ENCODE measurements at places on chromosomes 1 and 21. TPM values are rescaled to one million over a fixed set of nuclear protein-coding genes. Genes with fewer than 3 reads are reported as not detected.

DNA sequence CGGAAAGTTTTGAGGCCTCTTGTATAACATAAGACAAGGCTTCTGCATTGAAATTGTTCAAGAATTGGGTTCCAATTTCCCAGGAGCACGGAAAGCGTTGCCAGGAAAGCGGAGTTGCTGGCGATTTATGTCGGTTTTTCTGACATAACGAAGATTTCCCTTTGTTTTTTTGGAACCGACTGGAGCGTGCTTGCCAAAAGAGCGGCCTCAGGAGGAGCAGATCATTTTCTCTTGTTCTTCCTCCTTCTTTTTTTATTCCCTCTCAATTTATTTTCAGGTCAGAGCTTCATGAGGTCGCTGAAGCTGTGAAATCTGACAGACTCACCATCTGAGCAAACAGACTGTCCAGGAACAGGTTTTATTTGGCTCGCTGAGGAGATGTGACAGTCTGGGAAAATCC is 275.5 kb downstream of the CAMTA1 start:
- no peak for DNase-seq

GRCh38 chr1:202158810-202159533 is 1.4 kb downstream of the PTPN7 start:
- DNase-seq, result no peak

DNA sequence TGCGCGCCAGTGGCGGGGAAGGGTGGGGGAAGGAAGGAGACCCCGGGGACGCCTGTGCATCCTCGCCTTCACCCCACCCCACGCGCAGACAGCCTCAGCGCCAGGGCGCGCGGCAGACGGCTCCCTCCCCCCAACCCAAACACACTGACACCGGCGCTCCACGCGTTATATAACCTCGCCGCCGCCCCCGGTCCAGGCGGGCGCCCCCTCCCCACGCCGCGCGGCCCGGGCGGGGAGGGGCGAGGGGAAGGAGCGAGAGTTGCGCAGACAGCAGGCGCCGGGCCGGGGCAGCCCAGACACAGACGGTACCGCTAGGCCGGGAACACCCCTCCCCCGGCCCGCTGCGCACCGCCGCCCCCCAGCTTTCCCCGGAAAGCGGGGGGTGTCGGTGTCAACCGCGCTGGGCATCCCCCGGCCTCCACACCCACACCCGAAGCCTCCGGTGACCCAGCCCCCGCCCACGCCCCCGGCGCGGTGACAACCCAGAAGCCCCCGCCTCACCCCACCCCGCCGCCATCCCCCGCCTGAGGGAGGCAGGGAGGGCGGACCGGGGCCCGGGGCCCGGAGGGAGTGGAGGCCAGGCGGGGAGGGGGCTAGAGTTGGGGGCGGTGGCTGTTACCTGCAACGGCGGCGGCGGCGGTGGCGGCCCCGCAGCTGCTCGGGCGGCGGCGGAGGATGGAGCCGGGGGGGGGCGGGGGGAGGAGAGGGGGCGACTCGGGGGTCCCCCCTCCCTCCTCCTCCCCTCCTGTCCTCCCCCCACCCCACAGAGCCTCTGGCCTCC is 432 bp downstream of the AKT3 start:
- no peak for DNase-seq

GRCh38 chr1:1081311-1082238 is 7.5 kb upstream of the RNF223 start:
- peak; percentile 49 for DNase-seq

- DNase-seq, result no peak
Measured at GRCh38 chr1:40309374-40310128, 7.5 kb downstream of the COL9A2 start.

- DNase-seq, result no peak
Measured at GRCh38 chr1:156502391-156502893, 1.9 kb upstream of the MEF2D start.

The OR14K1 gene
- total RNA-seq, result not detected

The SPEN gene
- total RNA-seq, result 56.6 TPM

DNA sequence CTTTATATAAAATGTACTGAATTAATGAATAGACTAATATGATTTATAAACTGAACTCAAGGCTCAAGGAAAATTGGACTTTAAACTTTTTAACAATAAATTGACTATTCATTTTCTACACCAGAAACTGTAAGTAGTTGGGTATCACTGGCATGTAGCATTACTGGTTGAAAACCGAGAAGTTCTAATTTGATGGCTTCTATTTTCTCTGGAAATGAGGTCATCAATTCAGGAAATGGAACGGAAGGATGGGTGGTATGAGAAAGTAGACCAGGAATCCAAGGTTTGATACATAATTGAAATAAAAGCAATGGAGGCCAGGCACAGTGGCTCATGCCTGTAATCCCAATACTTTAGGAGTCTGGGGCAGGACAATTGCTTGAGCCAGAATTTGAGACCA is 50.4 kb downstream of the RERE start:
- no peak for DNase-seq

- DNase-seq, result no peak
Measured at GRCh38 chr21:42583477-42584295, 69.7 kb upstream of the PDE9A start.

The CATSPERE gene
- 1.3 TPM for total RNA-seq

- no peak for DNase-seq
Measured at GRCh38 chr1:207345644-207346477, 24.4 kb downstream of the CD55 start.

DNA sequence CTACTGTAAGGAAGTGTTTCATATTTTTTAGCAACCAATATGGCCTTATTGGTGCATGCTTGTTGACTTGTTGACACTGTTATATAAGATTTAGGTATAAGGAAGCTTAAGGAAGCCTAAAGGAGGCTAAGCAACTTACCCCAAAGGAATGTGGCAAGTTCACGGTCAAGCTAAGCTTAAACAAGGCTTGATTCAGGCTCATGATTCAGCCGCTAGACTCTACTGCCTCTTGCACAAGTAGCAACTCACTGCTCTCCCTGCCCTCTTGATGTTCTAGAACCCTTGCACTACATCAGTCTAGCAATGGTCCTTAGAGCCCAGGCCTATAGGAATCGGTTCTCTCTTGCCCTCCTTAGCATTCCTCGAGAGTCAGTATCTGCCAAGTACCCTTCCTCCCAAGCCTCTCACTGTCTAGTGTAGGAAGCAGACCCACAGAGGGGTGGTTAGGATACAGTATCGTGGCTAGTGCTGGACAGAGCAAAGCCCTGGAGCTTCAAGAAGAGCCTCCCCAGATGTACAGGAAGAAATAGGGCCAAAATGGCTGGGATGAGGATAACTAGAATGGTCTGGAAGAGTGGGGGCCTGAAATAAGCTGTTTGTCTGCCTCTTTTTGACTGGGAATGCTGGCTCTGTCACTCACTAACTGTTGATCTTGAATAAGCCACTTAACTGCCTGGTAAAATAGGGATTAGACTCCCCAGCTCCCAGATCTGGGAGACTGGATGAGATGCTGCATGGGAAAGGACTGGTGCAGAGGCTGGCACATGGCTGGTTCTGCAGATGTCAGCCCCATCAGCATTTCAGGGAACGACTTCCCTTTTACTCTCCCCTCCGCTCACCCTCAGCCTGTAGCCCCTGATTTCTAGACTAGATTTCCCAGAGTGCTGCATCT is 122.2 kb downstream of the NAV1 start:
- DNase-seq, result no peak

DNA sequence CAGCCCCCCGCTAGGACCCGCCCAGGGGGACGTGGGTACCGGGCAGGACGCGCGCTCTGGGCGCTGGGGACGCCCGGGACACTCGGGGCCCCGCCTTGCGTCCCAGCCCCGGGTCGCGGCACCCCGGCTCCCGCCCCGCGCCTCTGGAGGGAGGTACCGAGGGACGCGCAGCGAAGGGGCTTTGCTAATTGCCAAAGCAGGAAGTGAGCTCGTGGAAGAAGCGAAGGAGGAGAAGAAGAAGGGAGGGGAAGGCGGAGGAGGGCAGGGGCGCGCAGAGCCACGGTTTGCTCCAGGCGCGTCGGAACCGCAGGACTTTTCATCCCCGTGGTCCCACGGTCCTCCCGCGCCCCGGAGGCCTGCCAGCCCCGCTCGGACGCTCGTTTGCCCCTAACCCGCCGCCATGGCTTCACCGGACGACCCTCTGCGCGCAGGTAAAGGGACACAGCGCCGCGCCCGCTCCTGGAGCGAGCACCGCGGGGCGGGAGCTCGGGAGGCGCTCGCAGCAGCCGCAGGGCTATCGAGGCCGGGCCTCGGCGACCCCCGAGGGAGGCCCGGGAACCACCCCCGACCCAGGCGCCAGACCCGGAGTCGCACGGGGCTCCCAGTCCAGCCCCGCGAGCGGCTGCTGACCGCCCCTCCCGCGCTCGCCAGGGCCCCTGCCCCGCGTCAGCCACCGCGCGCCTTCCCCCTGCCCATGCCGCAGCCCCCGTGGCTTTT is 1.3 kb downstream of the EDARADD start:
- DNase-seq, result peak; percentile 31

DNA sequence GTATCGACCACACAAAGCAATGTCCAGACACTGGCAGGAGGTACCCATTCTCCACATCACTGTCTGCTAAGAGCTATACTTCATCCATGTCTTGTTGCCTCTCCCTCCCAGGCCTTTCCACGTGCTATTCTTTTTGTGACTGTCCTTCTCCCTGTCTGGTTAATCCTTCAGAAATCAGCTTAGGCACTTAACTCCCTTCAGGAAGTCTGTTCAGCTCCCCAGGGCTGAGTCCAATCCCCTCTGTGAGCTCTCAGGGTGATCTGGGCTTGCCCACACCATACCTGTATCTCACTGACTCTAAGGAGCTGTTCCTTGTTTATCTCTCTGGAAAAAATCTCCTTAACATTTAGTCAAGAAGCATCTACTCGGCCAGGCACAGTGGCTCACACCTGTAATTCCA is 69.4 kb downstream of the NID1 start:
- no peak for DNase-seq

The OR2L5 gene
- total RNA-seq, result 0.66 TPM

DNA sequence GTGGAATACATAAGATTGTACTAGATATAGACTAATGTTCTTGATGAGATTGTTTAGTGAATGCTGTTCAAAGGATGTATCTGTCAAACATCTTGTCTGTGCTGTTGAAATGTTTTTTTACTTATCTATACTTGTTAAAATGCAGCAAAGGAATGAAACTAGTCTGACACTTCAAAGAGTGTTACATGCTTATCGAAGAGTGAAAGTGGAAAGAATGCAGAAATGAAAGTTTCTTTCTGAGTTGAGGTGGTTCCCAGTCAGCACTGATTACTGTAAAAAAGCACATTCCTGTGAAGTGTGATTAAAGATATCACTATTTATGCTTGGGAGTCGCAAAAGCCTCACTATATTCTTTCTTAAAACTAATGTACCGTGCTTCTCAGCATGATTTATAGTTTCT is 1225.2 kb downstream of the NCAM2 start:
- no peak for DNase-seq

DNA sequence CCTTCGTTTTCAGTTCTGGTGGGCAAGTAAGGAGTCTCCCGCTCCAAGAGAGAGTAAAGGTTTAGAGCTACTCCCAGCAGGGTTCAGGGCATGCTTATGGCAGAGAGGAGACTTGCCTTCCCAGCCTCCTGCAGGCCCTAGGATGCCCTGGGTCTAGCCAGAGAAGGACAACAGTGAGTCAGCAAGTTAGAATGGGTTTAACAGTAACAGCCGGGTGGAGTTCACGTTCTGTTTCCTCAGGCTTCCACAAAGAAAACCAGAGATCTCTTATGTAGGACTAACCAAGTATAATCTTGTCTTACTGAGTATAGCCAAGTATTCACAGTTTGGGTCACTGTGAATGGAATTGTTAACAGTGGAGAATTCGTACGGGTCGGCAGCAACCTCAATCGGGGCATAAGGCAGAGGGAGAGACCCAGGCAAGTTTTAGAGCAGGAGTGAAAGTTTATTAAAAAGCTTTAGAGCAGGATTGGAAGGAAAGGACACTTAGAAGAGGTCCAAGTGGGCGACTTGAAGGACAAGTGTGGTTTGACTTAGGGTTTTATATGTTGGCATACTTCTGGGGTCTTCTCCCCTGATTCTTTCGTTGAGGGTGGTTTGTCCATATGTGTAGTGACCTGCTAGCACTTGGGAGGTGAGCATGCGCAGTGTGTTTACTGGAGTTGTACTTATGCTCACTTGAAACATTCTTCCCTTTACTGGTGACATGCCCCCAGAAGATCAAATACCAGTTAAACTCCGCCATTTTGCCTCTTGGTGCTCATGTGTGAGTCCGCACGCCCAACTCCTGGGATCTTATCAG is 4.5 kb downstream of the OVAAL start:
- DNase-seq, result no peak

DNA sequence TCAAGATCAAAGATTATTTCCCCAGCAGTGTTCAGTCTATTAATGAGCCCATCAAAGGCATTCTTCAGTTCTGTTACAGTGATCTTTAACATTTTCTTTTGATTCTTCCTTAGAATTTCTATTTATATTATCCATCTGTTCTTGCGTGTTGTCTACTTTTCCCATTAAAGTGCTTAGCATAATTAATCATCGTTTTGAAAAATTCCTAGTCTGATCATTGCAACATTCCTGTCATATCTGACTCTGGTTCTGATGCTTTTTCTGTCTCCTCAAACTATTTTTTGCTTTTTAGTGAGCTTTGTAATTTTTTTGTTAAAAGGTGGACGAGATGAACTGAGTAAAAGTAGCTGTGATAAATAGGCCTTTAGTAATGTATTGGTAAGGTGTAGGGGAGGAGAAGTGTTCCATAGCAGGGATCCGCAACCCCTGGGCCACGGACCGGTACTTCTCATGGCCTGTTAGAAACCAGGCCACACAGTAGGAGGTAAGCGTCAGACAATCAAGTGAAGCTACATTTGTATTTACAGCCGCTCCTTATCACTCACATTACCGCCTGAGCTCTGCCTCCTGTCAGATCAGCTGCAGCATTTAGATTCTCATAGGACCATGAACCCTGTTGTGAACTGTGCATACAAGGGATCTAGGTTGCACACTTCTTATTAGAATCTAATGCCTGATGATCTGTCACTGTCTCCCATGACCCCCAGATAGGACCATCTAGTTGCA is 163.3 kb downstream of the PIK3R3 start:
- DNase-seq, result no peak

DNA sequence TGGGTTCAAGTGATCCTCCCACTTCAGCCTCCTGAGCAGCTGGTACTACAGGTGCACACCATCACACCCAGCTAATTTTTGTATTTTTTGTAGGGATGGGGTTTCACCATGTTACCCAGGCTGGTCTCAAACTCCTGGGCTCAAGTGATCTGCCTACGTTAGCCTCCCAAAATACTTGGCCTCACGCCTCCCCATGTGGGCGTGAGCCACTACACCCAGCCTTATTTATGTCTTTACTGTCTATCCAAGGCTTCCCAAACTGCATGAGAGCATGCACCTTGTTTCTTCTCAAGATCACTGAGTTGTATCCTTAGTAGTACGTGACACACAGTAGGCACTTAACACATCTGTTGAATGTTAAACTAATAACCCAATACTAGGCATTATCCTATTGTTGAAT is 14.2 kb downstream of the WASF2 start:
- DNase-seq, result no peak

DNA sequence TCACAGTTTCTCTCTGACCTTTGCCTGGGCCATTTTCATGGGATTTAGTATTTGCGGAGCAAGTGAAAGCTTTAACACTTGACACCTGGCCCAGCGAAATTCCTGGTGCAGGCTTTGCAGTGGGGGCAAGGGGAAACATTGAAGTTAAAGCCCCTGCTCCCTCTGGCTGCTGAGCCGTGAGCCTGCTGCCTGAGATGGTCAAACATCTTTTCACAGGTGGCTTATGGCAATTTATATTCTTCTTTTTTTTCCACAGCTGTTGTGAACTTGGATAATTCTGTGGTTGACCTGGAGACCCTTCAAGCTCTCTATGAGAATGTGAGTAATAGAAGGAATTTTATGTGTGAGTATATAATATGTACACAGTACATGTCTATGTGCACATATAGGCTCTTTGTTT is 202.9 kb downstream of the FMN2 start:
- DNase-seq, result no peak

The KHDRBS1 gene
- 78.7 TPM for total RNA-seq

The IGSF3 gene
- total RNA-seq, result 19.6 TPM

The CADM3 gene
- total RNA-seq, result 5.2 TPM
